Left lobe of liver (tissue), 2 donors: ENCODE measurements at places on chromosomes 2 and 18.
A peak's percentile ranks its signal among the peaks of the same experiment; 100 is the strongest.

GRCh38 chr2:230614913-230615332 lies 97.7 kb upstream of the CAB39 start:
- DNase-seq, result no peak

DNA sequence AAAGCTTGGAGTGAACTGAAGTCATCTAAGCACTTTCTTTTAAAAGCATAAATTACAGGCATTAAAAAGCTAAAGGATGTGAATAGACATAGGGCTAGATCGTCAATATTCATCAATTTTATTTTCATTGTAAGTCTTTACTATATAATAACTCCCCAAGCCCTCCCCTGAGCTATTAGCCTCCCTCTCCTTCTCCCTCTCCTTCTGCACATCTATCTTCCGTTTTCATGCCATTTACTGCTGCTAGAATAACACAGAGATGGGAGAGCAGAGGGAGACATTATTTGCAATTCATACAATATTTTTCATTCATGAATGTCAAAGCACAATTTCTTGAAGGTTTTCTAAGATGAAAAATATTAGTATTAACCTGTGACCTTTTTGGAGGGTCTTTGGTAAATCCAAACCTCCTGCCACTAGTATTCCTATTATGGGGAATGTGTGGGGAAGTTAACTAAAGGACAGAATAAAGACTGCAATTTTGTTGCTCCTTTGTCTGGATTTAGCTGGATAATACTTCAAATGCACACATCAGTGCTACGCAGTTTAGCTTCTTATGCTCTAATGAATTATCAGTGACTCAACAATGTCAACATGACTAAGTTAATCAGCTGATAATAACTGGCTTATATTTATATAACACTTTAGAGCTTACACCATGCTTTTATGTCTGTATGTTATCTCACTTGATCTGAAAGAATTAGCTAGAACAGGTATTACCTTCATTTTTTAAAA lies 28.2 kb upstream of the MFF start:
- DNase-seq, result no peak

DNA sequence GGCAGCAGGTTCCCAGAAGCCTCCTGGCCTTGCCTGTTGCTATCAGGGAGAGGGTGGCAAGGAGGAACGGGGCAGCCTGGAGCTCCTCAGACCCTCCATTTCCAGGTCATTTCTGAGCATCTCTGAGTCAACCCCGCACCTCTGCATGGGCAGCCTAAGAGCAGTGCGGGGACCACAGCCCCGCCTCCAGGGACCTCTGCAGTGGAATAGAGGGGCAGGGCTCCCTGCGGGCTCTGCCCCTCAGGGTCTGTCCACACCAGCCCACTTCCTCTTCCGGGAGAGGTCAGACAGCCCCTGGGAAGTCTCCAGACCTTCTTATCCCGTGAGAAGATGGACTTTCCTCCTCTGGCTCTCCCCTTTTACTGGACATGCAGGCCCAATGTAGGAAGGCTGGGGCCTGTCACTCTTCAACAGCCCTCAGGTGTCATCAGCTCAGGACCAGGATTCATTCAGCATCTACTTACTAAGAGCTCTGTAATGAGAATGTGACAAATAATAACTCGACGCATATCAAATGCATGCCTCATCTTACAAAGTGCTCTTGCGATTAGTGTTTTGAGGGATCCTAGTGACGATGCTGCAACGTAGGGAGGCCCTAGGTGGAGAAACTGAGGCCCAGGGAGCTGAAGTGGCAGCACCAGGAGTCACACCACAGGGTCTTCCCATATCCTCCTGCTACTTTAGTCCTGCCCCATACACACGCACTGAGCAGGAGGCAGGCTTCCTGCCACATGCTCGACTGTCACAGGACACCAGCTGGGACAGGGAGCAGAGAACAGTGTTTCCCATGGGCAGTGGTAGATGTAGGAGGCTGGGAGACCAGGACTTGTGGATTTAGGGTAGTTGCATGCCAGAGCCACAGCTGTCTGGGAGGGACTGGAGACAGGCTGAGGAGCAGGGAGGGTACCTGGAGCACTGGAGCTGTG lies 28.0 kb downstream of the SH2D6 start:
- DNase-seq, result no peak

- DNase-seq, result no peak
Measured at GRCh38 chr2:77434880-77435279, 87.3 kb downstream of the LRRTM4 start.

GRCh38 chr2:50398766-50399056 lies 633.2 kb downstream of the NRXN1 start:
- no peak for DNase-seq

DNA sequence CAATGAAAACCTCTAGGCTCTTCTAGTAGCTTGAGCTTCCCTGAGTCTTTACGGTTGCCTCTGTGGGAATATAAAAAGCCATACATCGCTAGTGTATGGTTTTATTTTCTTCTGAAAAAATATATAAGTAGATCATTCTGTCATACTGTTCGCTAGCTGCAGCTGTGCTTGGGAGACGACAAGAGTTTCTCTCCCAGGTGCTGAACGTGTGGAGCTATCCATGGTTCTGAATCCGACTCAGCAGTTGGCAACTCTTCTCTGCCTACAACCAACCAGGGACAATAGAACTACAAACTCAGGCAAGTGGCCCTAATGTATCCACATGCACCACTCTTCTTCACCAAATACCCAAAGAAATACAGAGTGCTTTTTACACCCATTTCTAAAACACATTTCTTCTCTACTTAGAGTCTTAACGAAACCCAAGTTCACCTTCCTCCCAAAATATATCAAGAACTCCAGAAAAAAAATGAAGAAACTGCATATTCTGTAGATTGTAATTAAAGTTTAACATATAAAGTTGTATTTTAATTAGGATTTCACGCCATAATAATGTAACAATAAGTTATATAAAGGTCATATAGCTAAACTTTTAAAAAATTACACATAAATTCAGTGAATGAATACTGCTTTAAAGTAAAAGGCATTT lies 2.2 kb upstream of the KCNH7 start:
- DNase-seq, result peak; percentile 52

GRCh38 chr2:175218551-175218950 lies 37.0 kb upstream of the ATP5MC3 start:
- no peak for DNase-seq

GRCh38 chr2:190088917-190089316 lies 26.4 kb upstream of the MSTN start:
- no peak for DNase-seq

GRCh38 chr18:66280470-66280869 lies 323.4 kb downstream of the CDH19 start:
- DNase-seq, result no peak

DNA sequence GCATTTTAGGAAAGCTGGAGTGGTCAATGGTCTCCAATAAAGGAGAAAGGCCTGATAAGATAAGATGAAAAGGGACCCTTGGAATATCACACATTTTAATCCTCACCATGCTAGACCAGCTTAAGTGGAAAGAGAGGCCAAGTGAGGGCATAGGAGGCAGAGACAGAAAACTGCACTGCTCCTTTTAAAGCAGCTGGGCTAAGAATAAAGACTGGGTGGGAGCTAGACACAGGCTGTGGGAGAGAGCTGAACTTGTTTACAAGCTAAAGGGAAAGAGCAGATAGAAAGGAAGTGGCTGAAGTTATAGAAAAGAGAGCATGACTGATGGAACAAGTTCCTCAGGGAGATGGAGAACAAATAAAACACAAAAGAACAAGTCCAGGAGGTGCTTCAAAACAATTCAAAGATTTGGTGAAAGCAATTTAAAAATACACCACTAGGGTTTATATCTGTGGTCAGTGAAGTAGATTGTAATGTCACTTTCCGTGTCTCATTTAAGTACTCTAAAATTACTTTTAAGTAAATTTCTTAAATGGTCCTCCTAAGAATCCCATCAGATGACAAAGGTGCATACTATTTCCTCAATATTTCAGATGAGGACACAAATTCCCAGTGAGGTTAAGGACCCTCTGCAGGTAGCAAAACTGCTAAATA lies 7.5 kb downstream of the COL5A2 start:
- DNase-seq, result no peak

- DNase-seq, result peak; percentile 60
Measured at GRCh38 chr2:169828141-169828811, 1.0 kb downstream of the UBR3 start.

- no peak for DNase-seq
Measured at GRCh38 chr2:223976635-223977226, 19.5 kb downstream of the MRPL44 start.

DNA sequence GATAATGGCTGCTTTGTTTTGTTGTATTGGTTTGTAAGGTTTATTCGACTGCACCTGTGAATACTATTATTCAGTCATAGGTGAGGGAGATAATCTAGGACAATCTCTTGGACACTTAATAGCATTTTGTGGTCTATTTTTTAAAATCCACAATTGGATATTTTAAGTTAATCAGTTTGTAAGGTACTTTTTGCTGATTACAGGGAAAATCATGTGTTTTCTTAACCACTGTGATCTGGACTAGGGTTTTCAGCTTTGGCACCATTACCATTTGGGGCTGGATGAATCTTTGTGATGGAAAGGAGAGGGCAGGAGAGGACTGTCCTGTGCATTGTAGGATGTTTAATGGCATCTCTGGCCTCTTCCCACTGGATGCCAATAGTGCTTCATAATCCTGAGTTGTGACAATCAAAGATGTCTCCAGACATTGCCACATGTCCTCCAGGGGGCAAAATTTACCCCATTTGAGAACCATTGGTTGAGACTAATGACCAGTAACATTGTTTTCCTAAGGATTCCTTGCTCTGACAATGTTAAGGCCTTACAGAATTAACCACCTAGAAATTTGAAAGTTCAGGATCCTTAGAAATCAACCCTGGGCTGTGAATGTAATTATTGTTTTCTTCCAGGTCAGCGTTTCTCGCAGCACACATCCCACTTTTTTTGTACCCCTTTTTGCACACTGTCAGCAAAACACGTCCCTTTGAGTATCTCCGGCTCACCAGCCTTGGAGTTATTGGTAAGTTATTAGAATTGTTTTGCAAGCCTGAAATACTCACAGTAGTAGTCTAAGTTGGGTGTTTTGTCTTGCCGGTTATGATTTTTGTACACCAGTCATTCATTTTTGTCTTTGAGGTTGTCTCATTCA lies 15.6 kb downstream of the CNOT9 start:
- no peak for DNase-seq

- peak; percentile 33 for DNase-seq
Measured at GRCh38 chr2:30283931-30284565, 52.7 kb downstream of the LBH start.

GRCh38 chr2:139033300-139033699 lies 253.1 kb upstream of the NXPH2 start:
- DNase-seq, result no peak

GRCh38 chr2:205967391-205968075 lies 118.4 kb downstream of the INO80D start:
- no peak for DNase-seq

DNA sequence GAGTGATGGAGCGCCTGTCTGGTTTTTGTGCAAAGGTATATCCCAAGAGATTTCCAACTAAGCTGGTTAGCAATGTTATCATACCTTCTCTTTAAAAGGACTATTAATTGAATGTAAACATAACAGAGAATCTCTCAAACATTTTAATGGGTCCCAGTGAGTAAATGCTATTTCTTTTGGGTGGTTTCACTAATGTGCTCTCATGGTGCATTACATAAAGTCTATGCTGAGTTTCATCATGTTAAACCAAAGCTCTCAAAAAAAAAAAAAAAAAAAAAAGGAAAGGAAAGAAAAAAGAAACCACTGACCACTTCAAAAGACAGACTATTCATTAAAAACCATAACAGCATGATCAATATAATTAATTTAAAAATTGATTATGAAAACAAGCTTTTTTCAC lies 119.1 kb upstream of the SCN1A start:
- DNase-seq, result no peak

GRCh38 chr2:36831185-36831584 lies 134.7 kb downstream of the VIT start:
- DNase-seq, result no peak

GRCh38 chr2:1032030-1032429 lies 81.4 kb downstream of the SNTG2 start:
- DNase-seq, result no peak

DNA sequence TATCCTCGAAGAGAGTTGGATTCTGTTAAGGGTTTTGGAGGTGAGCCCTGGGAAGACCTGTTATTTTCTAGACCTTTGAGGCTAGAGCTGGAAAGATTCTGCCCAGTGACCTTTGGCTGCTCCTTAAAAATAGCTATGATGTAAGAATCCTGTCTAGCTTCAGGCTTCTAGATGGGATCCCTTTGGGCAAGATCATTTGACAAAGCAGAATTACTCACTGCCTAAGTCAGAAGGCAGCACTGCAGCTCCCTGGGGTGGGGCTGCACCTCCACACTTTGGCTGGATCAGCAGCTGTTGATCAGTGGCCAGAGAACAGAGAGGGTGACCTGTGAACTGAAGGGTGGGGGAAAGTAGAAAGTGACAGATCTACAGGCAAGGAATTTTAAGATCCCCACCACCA lies 103.8 kb downstream of the ASAP2 start:
- no peak for DNase-seq

DNA sequence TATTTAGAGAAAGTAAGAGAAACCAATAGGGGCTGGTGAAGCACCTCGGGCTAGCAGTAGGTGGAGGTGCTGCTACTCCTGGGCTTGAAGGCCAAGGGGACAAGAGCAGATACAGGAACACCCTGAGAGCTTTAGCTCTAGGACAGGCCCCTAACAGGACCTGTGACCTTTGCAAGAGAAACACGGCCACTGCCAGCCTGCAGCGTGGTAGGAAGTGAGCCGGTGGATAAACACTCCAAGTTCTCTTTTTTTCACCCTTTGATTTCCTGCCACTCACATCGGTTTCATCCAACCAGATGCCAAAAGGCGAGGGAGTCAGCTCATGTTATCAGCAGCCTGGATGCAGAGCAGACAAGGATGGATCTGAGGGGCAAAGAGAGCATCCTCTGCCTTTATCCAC lies 66.8 kb upstream of the SPRED2 start:
- DNase-seq, result no peak

DNA sequence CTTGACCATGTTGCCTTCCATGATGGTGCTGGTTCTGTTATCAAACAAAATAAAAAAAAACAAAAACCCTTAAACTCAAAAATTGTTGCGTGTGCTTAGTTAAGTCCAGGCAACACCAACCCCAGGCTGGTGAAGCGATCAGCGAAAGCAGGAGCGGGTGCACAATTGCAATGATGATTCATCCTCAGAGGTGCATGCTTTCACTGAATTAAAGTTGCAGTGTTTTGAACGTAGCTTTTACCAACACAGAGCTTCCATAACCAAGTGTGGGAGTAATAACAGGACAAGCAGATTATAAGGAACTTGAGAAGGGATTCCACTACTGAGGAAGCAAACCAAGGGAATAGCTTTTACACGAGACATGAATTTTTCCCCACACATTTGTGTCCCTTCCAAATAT lies 39.7 kb upstream of the RAPH1 start:
- no peak for DNase-seq

DNA sequence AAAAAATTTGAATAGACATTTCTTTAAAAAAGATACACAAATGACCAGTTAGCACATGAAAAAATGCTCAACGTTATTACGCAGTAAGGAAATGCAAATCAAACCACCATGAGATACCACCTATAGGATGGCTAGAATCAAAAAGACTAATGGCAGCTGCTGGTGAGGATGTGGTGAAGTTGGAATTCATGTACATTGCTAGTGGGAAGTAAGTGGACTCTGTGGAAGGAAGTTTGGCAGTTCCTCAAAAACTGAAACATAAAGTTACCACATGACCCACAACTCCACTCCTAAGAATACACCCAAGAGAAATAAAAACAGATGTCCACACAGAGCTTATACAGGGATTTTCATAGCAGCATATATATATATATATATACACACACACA lies 51.2 kb downstream of the MBP start:
- DNase-seq, result no peak

GRCh38 chr18:43590182-43590903 lies 313.1 kb upstream of the SYT4 start:
- DNase-seq, result no peak

GRCh38 chr2:80530442-80531064 lies 226.0 kb upstream of the LRRTM1 start:
- DNase-seq, result no peak

- no peak for DNase-seq
Measured at GRCh38 chr18:27964811-27965210, 212.1 kb downstream of the CDH2 start.
